ENCODE measurements at places on chromosomes 5 and 9.
A peak's percentile ranks its signal among the peaks of the same experiment; 100 is the strongest.

- DNase-seq, result no peak
Observed at GRCh38 chr9:90858457-90858901, 56.9 kb downstream of the SYK start.

GRCh38 chr5:179332741-179333290 is 12.4 kb downstream of the ADAMTS2 start:
- DNase-seq, result no peak

GRCh38 chr5:116454417-116454927 is 120.2 kb downstream of the SEMA6A start:
- DNase-seq, result peak; percentile 78

- DNase-seq, result no peak
Observed at GRCh38 chr9:104589626-104590025, 9.6 kb downstream of the OR13C5 start.

DNA sequence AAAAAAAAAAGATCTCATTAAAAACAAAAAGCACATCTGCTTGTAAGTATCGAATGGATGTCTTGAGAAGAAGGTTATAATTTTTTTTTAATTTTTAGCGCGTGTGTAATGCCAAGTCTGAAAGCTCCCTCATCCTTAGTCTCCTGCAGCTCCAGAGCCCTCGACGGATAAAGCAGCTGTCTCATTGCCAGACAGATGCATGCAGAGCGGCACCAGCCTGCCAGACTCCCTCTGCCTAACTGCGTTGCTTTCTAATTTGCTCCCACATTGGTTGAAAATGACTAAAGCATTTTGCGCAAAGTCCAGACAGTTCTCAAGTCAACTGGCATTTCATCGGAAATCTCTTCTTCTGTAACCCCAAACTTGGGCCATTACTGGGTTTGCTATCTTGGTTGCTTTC is 29.4 kb downstream of the OLFM1 start:
- no peak for DNase-seq

All from suppressor macrophage treated with lipopolysaccharide for 4 hours (primary cell).